ENCODE measurements at places on chromosomes 3 and 15.

GRCh38 chr15:36356978-36357601 lies 222.3 kb upstream of the CDIN1 start:
- no peak for DNase-seq

- no peak for DNase-seq
Measured at GRCh38 chr15:101167411-101167752, 84.5 kb downstream of the CHSY1 start.

DNA sequence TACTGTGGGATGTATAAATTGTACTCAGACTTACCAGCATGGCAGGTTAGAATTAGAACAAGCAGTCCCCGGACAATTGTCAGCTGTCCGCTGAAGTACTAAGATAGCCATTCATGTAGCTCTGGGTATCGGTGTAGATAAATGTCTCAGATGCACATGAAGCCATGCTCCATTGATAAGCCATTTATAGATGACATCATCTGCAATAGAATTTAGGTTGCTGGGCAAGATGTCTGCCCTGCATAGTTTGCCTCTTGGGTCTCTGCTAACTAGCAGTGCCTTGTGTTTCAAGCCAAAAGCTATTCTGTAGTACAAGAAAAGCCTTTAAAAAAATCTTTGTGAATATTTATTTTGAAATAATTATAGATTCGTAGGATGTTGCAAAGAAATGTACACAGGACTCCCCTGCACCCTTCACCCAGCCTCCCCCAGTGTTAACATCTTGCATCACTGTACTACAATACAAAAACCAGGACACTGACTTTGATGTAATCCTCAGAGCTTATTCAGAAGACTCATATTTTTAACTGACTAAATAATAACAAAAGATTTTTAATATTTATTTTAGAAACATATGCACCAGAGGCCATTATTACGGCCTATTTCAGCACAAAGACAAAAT lies 220.6 kb upstream of the THRB start:
- DNase-seq: no peak

GRCh38 chr3:49004352-49005302 lies 2.6 kb upstream of the WDR6 start:
- DNase-seq: no peak

DNA sequence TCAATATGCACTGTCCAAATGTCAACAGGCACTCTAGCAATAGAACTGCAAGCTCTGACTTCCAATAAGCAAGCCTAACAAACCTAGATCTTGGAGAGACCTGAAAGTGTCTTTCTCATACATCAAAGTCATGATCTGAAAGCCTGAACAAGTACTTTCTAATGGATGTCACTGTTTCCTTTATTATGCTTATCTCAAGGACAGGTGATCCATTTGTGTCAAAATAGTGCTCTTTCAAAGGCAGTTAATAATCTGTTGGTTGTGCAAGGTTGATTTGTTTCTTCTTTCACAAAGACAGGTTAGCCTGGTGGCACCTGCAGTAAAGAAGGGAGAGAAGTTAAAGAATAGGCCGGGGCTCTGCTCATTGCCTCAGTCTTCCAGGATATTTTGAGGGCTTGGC lies 146.8 kb downstream of the EPHB1 start:
- DNase-seq: no peak

DNA sequence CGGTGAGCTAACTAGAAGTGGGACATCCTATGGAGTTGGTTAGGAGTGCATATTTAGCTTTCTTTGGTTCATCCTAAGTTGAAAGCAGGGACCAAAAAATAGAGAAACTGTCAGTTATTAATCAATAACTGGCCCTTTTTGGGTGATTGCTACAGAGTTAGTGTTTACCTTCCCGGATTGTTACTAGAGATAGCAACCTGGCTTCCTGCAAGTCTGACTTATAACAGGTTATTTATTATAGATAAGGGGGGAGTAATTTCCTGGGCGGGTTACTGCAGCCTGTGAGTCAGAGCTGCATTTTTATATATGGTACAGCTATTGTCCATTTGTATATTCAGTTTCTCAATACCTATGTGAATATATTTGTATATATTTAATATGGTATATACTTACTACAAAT lies 522.0 kb downstream of the MFSD1 start:
- DNase-seq: no peak

DNA sequence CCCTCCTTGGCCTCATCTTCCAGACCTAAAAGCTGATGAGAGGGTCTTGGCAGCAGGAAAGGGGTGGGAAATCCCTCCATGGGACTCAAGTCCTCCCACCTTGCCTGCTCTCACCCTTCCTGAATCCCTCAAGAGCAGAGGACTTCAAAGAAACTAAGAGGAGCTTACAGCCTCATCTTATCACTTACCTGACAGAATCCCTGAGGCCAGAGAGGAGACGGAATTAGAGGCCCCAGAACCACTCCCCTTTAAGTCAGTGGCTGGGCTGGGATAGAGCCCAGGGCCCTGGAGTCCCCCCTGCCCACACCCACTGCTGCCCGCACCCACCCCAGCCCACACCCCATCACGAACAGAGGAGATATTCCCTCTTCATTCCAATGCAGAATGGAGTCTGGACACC lies 15.2 kb downstream of the LOXL1 start:
- DNase-seq: no peak

GRCh38 chr3:40417845-40418543 lies 31.0 kb downstream of the ENTPD3 start:
- no peak for DNase-seq

DNA sequence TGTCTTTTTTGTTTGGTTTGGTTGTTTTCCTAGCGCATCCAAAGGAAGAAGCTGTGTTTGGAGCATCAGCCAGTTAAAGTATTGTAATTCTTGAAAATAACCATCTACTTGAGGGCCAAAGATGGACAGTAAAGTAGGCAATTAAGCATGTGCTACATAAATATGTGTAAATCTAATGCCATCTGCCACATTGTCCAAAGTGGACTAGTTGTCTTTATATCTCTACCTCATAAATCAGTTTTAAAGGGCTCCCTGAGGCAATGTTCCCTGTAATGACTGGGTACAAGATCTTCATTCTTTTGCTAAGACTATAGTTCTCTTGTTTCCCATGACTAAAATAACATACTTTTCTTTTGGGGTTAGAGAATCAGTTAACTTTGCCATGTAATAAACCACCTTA lies 460.0 kb upstream of the RARB start:
- DNase-seq: no peak

GRCh38 chr3:181278468-181279238 lies 289.1 kb upstream of the DNAJC19 start:
- no peak for DNase-seq

GRCh38 chr3:100063929-100064461 lies 50.3 kb downstream of the FILIP1L start:
- DNase-seq: no peak

DNA sequence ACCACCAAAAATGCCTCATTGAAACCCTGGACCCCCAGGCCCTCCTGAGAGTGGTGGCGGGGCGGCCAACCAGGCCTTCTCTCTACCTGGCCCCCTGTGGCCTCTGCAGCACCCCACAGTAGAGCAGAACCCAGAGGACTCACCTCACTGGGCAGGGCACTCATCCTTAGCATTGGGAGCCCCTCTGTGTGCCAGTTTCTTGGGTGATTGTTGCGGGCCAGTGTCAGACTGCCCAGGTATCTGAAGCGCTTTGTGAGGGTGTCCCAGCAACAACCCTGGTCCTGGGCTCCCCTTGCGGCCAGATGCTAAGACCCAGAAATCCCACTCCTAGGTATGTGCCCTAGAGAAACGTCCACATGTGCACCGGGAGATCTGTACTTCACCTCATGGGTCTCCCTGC lies 20.7 kb upstream of the MRPS22 start:
- no peak for DNase-seq

DNA sequence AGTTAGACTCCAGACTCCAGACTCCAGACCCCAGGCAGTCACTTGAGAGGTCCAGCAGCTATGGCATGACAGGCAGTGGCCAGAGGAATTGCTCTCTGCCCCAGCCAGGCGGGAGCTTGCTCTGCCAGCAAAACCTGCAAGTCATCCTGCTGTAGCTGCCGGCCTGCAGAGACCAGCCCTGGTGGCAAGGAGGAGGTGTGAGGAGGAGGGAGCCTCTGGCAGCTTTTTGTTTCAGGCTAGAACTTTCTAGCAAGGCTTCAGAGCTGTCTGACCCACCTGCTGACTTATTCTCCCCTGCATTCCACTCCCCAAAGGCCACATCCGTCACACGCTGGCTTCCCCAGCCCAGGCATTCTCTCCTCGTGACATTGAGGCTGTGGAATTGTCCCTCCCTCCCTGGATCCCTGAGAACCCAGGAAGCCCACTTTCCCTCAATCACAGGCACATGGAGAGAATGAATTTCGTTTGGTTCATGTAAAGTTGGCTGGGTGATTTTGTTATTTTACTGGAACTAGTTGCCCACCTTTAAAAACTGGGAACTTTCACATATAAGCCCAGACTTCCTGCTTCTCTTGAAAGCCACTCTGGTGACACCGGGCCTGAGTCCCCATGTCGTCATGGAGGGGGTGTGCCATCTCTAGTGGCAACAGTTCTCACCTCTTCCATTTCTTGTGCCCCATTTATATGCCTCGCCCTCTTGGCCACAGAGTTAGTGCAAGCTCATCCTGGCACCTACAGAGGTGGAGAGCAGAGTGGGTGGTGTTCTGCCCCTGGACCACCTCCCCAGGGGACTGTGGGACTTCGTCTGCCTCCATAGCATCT lies 82.7 kb downstream of the ABHD5 start:
- DNase-seq: no peak

DNA sequence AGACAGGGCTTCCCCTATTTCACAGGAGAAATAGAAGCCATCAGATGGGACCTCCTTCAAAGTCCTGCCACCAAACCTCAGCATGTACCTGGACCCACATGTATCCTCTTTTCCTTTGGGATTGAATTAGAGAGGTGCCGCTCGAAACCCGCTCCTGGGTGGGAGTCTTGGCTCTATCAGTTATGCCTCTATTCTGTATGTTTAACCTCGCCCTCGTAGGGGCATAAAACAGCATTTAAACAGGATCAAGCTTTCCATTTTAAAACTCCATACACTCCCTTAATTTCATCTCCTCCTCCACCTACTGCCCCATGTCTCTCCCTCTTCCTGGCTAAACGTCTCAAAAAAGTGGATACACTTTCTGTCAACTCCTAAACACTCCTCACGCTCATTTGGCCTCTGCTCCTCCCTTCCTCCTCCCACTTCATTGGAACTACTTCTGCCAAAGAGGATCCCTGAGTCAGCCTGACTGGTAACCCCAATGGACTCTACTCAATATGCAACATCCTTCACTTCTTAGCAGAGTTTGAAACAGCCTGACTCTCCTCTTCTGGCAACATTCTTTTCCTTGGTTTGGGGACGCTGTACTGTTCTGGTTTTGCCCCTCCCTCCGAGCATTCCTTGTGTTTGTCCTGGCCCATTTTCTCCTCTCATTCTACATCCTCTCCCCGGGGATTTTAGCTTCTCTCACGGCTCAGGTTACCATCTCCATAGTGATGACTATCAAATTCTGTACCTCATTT lies 23.0 kb upstream of the MUC20 start:
- no peak for DNase-seq

DNA sequence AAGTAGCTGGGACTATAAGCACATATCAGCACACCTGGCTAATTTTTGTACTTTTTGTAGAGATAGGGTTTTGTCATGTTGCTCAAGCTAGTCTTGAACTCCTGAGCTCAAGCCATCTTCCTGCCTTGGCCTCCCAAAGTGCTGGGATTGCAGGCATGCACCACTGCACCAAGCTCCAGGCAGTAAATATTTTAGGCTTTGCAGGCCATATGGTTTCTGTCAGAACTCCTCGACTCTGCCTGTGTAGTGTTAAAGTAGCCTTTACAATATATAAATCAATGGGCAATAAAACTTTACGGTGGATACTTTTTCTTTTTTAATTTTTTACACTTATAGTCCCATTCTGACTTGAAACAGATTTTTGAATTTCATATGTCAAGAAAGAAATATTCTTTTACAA lies 41.6 kb downstream of the DAG1 start:
- no peak for DNase-seq

DNA sequence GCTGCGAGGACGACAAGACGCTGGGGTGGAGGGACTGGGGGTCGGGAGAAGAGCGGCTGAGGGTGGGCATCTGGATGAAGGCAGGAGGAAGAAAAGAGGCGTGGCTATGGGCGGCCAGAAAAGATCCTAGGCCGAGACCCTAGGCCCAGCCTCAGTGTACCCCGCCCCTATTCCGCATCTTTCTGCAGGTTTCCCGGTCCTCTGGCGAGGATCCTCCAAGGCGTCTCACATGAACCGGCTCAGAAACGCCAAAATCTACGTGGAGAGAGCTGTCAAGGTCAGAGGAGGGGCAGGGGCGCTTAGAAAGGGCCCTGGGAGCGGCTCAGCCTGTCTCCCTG lies 340 bp downstream of the TTLL3 start:
- no peak for DNase-seq

- DNase-seq: no peak
Measured at GRCh38 chr3:194941956-194942511, 256.4 kb downstream of the FAM43A start.

GRCh38 chr3:12750658-12751071 lies 8.4 kb downstream of the TMEM40 start:
- no peak for DNase-seq

- peak; percentile 38 for DNase-seq
Measured at GRCh38 chr3:187737368-187738070, 7.7 kb downstream of the BCL6 start.

DNA sequence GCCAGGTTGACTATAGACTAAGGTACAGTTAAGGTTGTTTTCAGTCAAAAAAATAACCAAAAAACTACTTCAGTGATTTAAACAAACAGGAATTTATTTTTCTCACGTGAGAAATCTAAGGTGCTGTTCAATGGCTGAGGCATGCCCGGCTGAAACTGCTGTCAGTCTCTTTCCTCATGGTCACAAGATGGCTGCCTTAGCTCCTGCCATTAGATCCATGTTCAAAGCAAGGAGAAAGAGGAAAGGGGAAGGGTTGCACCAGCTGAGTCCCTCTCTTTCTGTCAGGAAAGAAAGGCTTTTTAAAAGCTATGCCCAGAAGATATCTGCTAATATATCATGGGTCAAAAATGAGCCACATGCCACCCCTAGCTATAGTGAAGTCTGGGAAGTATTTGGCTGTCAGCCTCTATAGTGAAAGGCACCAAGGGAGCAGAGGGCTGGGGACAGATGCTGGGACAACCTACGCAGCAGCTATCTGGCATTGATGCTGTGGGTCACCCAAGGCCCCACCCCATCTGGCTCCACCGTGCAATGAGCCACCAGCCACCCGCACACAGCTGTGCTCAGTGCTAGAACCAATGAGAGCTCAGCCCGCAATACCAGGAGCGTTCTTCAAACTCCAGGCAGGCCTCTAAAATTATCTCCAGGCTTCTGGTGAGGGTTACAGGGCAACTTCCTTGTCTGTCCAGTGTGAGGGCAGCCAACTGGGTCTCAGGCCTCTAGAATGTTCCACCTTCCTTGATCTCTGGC lies 64.7 kb upstream of the GATA2 start:
- no peak for DNase-seq

DNA sequence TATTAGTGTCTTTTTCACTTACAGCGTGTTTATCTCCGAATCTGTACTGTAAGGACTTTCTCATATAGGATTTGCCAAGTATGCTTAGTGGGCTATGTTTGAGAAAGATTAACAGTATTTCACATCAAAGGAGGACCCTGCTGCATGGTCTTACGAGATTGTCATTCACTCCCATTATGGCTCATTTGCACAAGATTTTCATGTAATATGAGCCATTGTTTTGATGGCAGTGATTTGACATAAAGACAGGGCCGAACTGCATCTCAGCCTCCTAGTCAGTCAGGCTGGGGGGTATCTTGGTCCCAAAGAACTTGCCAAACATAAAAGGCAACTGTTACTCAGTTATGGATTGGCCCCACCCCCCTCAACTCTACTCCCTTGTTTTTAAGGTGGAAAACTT lies 205.9 kb downstream of the ZIC1 start:
- no peak for DNase-seq

GRCh38 chr3:48194446-48195071 lies 6.3 kb upstream of the CDC25A start:
- no peak for DNase-seq
